NCI-H1694 treated with DMSO at 0.1 percent for 48 hours (cell line): ENCODE measurements at places on chromosomes 3 and 15.

DNA sequence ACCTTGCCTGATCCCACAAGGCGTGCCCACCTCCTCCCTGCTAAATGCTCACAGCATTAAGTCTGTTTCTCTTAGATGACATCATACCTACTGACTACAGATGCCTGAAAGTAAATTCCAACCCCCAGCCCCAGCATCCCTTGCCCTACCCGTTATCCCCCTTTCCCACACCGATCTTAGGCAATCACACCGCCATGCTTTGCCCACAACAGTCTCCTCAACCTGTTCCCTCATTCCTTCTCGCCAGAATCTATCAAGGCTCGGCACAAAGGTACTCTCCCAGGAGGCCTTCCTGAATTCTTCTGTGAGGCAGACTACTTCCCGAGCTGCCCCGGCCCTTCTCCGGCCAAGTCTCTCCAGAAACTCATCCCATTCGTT is 789 bp upstream of the SEC61A1 start:
- no peak for DNase-seq

GRCh38 chr3:129039271-129040038 is 21.1 kb upstream of the GP9 start:
- DNase-seq = peak; percentile 74

DNA sequence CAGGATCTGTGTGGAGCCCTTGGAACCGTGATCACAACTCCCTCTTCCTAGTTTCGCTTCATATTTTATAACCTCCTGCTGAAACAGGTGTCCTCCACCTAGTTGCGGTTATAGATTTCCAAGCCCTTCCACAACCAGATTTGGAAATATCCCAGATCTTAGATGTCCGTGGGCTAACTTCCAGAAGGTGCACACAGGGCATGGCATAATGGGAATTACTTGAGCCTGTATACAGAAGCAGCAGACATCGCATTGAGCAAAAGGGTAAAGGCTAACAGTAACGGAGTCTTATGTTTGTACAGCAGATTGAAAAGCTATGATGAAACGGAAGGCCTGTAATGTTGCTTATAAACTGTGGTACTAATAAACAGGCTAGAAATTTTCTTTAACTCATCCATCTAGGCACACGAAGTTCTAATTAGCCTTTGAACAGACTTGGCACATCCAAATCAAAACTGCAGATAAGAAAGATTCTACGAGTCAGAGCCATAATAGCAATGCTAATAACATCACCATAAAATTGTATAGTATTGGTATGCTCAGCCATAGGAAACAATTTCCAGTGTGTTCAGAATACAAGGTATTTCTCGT is 1.2 kb upstream of the USF3 start:
- no peak for DNase-seq

- DNase-seq = no peak
These were observed 13.3 kb upstream of the SSUH2 start for GRCh38 chr3:8657804-8658305.

DNA sequence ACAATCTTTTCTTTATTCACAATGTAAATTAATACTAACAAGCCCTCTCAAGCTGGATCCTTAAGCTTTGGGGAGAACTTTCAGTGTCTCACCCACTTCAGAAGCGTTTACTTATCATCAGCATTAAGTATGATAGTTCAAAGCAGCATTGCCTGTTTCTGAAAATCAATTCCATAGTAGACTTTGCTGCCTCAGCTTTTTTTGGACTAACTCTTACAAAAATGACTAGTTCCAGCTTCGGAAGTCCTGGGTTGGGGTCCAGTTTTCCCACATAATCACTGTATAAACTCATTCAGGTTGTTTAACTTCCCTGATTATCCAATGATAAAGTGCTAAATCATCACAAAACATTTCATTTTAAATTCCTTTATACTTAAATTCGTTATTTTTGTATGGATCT is 114.4 kb downstream of the NR2F2 start:
- no peak for DNase-seq

DNA sequence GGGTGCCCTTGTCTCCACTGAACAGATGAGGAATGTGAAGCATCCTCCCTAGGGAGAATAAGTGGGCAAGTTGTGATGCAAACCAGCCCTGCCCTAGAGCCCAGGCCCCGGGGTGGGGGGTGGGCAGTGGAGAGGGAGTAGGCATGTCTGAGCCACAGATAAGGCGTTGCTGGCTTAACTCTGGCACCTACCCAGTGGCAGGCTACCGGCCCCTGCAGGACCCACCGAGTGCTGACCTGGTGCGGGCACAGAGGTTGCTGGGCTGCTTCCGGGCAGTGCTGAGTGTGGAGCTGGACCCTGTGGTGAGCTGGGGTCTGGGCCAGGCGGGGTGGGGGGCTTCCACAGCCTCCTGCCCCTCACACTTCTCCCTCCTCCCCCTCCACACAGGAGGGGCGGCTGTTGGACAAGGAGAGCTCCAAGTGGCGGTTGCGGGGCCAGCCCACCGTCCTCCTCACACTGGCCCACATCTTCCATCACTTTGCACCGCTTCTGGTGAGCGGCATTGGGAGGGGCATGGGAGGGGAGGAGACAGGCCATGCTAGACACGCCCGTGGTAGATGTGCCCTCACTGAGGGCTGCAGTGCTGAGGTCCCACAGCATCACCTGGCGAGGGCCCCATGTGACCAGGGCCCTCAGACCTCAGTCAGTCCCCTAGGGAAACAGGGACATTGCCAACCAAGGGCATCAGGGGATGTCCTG is 10.1 kb downstream of the RNF123 start:
- DNase-seq = no peak

- no peak for DNase-seq
These were observed 156.1 kb upstream of the LRRFIP2 start for GRCh38 chr3:37330466-37330865.

DNA sequence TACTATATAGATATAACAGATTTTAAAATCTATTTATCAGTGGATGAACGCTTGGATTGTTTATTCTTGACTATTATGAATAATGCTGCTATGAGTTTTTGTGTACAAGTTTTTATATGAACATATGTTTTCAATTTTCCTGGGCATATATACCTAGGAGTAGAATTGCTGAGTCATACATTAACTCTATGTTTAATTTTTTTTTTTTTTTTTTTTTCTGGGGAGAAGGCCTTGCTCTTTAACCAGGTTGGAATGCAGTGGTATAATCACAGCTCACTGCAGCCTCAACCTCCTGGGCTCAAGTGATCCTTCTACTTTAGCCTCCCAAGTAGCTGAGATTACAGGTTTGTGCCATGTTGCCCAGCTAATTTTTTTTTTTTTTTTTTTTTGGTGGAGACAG is 9.1 kb downstream of the CIDEC start:
- no peak for DNase-seq

GRCh38 chr3:40387001-40387894 is at the start of gene ENTPD3:
ENTPD3 (plus strand) TSS chr3:40387184; CDS start chr3:40388058, 874 bp downstream.
- DNase-seq = no peak

DNA sequence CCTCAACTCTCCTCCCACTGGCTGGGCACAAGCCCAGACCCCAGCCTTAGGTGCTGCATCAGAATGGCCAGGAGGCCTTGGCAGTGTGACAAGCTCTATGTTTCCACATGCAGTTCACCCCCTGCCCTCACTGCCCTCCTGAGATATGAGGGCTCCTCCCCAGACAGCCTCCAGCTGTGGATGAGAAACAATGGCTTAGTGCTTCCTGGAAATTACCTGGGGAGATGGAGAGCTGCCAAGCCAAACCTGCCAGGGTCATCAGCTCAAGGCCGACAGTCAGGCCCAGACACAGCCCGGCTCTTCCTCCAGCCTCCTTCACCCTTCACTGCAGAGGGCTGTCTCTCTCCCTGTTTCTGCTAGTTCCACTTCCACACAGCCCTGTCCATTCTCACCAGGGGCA is 76.3 kb downstream of the MYLK start:
- DNase-seq = no peak

DNA sequence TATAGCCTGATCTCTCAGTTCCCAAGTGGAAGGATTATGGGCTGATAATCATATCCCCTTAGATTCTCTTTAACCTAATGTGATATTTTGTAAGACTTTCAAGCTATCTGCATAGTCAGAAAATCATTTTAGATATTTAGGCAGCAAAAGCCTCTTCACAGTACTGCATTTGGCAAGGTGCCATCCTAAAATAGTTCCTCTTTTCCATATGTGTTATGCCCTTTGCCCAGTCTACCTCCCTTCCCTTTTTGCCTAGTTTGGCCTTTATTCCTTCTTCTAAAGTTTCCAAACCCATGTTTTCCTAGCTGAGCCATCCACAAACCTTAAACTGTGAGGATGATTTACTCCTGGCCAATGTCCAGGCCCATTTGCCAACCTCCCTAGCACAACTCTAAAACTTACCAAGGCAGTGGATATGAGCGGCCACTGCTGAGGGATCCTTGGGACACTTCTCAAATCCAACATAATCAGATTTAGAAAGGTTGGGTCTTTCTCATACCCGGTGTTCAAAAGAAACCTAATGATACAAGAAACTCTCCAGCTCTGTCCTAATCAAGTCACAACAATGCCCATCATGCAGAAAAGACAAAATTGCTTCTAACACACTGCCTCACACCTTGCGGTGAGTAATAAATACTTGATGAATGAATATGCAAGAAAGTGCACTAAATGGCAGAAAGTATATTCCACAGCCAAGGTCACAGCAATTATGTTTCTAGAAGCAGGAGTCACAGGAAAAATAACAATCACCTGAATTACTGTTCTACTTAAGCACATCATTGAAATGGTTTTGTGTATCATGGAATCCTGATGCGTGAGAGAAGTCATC is 493.9 kb downstream of the NLGN1 start:
- DNase-seq = no peak

DNA sequence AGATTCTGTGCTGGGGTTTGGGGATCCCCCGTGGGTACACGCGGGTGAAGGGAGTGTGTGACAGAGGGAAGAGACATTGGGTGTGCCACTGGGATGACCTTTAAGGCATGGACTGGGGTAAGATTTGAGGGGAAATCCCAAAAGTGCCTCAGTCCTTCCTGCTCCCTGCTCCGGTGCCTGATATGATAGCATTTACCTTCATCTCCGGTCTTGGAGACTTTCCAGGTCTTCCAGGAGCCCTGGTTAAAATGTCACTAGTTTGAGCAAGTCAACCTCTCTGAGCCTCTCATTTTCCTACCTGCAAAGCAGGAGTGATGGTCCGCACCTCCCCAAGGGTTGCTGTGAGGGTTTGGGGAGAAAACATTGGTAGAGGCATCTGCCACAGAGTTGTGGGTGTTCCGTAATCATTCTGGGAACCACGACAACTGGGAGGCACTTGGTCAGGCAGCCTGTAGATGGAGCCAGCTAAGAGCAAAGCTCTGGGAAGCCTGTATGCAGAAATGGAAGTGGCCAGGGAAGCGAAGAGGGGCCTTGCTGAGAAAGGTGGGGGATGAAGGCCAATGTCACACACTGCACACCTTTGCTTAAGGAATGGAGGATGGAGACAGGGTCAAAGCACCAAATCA is 33.9 kb upstream of the KIF23 start:
- no peak for DNase-seq

DNA sequence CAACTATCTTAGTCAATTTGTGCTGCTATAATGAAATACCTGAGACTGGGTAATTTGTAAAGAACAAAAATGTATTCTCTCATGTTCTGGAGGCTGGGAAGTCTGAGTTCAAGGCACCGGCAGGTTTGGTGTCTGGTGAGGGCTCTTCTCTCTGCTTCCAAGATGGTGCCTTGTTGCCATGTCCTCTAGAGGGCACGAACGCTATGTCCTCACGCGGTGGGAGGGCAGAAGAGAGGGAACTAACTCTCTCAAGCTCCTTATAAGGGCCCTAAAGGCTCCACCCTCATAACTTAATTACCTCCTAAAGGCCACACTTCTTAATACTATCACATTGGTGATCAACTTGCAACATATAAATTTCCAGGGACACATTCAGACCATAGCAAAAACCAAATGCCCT is 108.4 kb downstream of the ADAMTSL3 start:
- no peak for DNase-seq

DNA sequence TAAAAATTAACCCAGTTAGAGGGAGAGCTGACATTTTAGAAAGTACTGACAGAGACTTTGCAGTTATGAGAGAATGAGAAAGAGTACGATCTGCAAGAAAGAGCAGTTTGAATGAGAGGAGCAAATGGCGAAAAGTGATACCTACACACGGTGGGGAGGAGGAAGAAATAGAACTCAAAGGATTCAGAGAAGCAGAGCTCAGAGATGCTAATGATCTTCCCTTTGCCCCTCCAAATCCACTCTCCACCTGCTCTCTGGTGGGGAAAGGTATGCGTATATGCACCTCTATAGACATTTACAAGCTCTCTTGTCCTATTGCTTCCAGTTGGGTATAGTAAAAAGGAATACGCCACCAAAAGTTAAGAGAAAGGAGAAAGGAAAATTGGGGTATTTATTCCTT is 123.3 kb upstream of the TTC14 start:
- DNase-seq = no peak

- DNase-seq = no peak
These were observed 289.0 kb upstream of the RASGRP1 start for GRCh38 chr15:38853608-38854007.

DNA sequence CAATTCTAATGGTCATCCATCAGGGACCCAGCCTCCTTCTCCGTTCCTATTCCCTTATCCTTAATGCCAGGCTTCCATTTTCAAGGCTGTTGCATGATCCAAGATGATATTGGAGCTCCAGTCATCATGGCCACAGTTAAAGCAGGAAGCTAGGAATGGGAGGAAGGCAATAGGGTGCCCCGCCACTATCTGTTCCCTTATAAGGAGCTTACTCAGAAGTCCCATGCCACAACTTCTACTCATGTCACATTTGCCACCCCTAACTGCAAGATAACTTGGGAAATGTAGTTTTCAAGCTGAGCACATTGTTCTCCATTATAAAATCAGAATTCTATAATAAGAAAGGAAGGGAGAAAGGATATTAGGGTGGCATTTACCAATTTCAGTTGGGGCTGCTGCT is 38.6 kb upstream of the SPSB4 start:
- no peak for DNase-seq

DNA sequence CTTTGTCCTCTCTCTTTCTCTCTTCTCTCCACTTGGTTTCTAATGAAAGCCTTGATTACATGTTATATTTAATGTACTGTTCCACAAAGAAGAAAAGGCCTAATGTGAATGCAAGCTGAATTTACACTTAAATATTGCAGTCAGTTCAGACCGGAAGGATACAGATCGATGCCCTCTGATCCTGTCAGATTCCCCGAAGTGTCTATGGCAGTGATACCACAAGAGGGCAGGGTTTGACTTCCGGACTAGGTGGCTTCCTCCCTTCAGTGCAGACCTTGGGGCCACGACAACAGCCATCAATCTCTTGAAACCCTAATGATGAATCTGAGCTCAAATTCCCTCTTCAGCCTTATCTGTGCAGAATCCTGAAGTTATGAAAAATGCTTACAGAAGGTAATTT is 29.5 kb downstream of the AGTR1 start:
- DNase-seq = no peak

DNA sequence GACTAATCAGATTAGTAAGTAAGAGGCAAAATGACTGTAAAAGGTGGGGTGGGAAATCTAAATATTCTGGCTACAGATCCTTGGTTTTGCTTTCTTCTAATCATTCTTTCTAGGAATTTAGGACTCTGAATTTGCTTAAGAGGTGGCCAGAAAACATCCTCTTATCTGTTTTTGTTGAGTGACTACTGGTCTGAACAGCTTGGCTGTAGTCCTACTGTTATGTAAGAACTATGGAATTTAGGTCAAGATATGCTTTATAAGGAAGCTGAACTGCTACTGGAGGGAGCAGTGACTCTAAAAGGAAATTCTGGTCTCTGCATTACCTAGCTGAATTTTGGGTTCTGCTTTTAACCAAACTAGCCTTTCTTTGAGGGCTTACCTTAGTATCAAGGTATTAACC is 33.5 kb upstream of the CSPG5 start:
- DNase-seq = no peak

GRCh38 chr3:187708696-187709095 is 6.3 kb upstream of the RTP2 start:
- DNase-seq = no peak

GRCh38 chr15:71691458-71692417 is 118.6 kb upstream of the NR2E3 start:
- no peak for DNase-seq
